Activated CD8-positive, alpha-beta memory T cell treated with anti-CD3 and anti-CD28 coated beads for 24 hours (primary cell): ENCODE measurements at places on chromosomes 5 and 9.

- DNase-seq = peak; percentile 87
These were observed at the start of gene SLCO4C1 for GRCh38 chr5:102296178-102296817. TSS of gene SLCO4C1 (minus strand) at chr5:102296284. CDS start at chr5:102296262, 22 bp downstream.

- no peak for DNase-seq
These were observed 231.0 kb upstream of the GAS1 start for GRCh38 chr9:87178302-87178701.

- no peak for DNase-seq
These were observed 465.0 kb downstream of the EBF1 start for GRCh38 chr5:158634714-158635113.

DNA sequence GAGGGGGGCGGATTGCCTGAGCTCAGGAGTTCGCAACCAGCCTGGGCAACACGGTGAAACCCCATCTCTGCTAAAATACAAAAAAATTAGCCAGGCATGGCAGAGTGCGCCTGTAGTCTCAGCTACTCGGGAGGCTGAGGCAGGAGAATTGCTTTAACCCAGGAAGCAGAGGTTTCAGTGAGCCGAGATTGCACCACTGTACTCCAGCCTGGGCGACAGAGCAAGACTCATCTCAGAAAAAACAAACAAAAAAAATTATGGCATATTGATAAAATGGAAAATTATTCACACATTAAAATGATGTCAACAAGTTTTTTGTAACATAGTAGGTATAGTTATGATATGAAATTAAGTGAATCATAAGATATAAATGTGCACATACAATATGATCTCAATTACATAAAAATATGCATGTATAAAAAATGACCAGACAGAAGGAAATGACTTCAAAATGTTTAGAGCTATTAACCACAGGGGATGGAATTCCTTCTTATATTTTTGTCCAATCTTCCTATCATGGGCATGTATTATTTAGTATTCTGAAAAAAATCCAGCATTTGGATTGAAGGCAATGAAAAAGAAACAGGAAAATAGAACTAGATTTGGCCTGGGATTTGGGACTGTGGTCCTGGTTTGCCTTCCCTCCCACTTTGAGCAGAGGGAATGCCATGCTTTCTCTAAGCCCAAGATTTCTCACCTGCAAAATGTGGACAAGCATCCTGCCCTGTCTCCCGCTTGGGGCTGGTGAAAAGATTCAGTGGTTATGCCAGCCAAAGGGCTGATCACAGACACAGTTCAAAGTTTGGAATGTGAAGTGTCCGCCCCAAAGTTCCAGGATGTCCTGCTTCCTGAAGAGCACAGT is 19.5 kb downstream of the SPAAR start:
- no peak for DNase-seq

GRCh38 chr5:25285136-25285535 is 640.4 kb upstream of the CDH10 start:
- DNase-seq = no peak

GRCh38 chr5:57219386-57219785 is 45.5 kb downstream of the GPBP1 start:
- DNase-seq = no peak

- DNase-seq = no peak
These were observed 138.1 kb upstream of the PCA3 start for GRCh38 chr9:76626141-76626540.

GRCh38 chr5:174737330-174737729 is 12.9 kb downstream of the MSX2 start:
- DNase-seq = no peak

- DNase-seq = peak; percentile 11
These were observed 18.4 kb downstream of the UBE2QL1 start for GRCh38 chr5:6466975-6467567.

DNA sequence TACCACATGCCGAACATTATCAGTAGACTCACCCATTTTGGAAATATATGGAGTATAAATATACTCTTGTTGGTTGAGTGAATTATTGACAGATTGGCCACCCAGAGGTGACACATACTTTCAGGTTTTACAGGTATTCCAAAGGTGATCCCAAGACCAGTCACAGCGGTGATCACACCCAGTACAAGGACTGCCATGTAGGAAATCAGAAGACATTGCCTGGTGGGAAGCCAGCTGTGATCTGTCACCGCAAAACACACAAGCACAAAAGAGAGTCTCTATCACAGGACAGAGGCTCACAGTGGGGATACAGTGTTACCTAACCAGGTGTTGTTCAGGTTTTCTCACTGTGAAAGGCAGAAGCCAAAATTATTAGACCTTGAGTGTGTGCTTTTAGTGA is 15.8 kb downstream of the BTF3 start:
- no peak for DNase-seq

GRCh38 chr5:87129046-87129445 is 138.6 kb upstream of the RASA1 start:
- no peak for DNase-seq

DNA sequence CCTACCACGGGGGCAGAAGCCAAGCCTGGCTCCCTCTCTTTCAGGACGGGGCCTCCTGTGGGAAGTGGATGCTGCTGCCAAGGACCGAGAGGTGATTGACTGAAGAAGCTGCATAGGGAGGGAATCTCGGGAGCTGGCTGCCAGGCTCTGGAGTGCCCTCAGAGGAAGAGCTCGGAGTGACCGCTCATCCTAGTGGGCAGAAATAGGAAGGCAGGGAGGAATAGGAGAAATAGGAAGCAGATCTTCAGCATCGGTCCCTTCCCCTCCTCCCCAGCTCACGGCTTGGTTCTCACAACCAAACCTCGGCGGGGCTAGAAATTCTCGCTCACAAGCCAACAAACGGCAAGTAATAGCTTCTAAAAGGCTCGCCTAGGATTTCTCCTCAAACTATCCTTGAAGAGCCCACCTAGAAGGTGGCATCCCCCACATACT is 159.9 kb upstream of the RAI14 start:
- no peak for DNase-seq

DNA sequence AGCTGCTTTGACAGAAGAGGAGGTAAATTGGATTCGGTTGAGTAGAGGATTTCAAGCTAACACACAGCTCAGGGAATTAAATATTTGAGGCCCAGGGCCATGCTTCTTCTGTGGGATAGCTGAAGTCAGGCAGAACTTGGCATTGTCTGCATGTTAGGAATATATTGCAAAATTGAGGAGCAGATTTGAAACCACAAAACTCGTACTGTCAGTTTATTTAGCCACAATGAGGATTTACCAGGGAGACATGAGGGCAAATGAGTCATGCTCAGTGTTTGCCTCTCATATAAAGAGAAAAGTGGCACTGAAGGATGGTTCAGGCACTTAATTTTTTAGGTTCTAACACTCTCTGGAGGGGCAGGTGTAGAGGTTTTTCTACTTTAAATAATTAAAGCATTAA is 83.0 kb upstream of the PRLR start:
- no peak for DNase-seq

DNA sequence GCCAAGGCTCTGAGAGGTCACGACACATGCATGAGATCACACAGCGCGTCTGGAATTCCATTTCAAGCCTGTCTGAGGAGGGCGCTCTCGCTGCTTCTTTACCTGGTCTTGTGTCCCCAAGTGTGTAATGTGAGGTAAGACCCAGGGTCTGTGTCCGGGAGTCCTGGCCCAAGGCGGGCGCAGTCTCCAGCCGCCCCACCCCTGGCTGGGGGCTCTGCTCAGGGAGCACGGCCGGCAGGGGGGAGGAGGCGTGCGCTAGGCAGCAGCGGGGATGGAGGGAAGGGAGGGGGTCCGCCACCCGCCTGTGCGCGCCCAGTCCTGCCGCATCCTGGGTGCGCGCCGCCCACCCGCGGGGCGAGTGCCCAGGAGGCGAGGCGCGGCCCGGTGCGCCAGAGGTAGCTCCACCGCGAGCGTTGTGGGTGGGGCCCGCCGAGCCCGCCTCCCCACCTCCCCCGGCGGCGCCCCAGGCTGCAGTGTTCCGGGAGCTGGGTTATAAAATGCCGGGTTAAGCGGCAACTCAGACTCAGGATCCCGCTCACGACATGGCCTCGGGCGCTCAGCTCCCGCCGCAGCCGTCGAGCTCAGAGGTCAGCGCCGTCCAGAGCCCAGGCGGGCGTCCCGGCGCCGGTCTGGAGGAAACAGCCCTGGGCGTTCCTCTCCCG is at the start of gene CCNI2:
Gene CCNI2, plus strand, starts transcription at position 473 of the 662 bp plus-strand sequence. Its CDS starts 70 bp downstream, at position 543.
- DNase-seq = peak; percentile 85

GRCh38 chr9:21653091-21653490 is 149.3 kb upstream of the MTAP start:
- no peak for DNase-seq
